Trophoblast cell (in vitro differentiated cells and primary cell): ENCODE measurements at places on chromosomes 5 and 9.

GRCh38 chr5:133232911-133233310 is 181.1 kb downstream of the HSPA4 start:
- no peak for DNase-seq

DNA sequence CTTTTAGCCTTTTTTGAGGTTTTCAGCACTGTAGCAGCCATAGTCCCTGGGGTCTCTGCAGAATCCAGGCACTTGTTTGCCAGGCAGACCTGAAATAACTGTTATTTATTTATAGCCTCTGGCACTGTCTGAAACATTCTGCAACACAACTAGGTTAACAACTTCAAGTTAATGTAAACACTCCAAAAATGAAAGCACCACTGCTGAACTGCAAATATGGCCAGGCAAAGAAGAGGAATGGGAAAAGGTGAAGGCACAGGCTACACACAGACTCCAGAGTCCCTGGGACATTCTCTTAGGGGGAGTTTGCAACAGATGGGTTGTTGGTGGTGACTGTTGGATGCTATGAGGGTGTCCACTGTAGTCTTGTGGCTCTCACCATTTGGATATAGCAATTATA is 369.0 kb downstream of the MAT2B start:
- DNase-seq: no peak

DNA sequence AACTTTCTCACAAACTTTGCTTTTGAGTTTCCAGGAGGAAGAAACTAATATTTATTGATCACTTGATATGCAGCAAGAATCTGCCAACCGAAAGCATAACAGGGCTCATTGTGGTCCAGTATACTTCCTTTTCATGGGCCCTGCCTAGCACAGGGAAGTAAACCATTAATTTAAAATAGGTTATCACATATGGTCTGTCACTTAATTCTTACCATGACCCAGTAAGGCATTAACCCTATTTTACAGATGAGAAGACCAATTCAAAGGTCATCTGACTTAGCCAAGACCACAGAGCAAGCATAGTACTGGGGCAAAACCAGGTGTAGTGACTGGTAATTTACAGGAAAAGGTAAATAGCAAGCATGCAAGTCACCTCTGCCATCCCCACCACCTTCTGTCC is 336.9 kb upstream of the DMAC1 start:
- no peak for DNase-seq

DNA sequence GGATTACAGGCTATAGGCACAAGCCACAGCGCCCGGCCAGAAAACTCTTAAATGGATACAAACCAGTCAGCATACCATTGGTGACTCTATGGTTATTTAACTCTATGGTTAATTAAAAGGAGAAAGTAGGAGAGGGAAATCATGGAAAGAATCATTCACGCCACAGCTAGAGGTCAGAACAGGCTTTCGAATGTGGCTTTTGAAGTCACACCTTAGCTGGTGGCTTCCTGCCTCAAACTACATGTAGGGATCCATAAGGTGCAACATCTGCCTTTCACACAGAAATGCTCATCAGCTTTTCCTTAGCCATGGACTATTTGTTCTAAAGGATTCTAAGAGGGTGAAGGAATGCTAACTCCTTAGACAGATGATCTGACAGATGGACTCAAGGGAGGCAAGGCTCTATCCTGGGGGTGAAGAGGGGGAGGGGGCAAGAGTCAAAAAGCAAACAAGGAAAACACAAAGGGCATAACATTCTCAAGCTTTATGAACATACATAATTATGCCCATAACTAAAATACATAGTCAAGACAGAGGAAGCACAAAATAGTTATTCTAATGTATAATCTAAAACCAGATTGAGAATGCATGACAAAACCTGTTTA is 130.9 kb downstream of the EFNA5 start:
- no peak for DNase-seq

DNA sequence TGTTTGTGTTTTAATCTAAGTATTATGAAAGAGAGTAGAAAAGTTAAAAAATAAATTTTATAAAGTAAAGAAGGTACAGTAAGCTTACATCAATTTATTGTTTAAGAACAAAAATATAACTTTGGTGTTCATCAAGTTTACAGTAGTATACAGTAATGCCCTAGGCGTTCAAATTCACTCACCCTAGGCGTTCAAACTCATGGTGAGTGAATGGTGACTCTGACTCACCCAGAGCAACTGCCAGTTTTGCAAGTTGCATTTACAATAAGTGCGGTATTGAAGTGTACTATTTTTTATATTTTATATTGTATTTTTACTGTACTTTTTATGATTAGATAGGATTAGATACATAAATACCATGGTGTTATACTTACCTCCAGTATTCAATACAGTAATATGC is 421.3 kb downstream of the CDH12 start:
- DNase-seq: no peak

DNA sequence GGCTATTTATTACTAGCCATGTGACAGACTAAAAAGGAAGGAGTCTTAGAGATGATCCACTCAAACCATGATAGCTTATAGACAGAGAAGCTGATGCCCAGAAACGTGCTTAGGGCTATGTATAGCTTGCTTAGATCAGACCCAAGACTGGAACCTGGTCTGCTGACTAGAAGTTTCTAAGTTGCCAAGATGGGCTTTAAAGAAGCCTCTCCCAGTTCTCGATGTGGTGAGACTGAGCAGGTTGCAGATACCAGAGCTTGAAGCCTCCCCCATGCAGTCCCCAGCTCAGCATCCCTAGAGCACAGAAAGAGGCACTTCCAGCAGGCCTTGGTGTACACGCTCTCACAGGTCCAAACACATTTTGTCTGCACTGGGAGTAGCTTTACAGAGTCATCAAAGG is 51.1 kb upstream of the ATP10B start:
- no peak for DNase-seq

DNA sequence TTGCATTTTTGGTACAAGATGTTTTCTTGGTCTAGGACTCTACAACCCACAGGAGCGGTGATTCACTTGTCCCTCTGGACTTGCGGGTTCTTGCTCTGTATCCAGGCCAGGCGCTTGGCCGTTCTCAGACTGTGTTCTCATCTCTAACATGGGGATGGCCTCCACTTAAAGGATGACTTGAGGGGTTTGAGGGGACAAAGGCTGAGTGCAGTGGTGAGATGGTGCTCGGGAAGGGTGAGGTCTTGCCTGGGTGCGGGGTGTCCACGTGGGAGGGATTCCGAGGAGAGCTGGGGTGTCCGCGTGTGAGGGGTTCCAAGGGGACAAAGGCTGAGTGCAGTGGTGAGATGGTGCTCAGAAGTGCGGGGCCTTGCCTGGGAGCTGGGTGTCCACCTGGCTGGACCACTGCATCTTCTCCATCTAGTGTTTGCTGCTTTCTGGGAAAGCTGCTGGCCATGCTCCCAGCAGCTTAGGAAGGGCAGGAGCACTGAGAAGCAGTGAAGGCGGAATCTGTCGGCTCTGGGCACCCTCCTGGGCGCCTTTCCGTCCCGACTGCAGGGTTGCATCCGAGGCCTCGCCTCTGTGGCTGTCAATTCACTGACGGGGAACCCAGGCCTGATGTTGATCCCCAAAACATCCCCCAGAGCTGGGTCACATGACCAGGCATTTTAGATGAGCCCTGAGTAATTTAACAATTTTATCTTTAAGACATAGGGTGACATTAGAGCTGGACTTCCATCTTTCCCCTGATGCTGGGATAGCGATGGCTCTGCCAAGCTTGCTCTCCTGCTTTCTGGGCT is 280.5 kb upstream of the IRX4 start:
- DNase-seq: no peak

DNA sequence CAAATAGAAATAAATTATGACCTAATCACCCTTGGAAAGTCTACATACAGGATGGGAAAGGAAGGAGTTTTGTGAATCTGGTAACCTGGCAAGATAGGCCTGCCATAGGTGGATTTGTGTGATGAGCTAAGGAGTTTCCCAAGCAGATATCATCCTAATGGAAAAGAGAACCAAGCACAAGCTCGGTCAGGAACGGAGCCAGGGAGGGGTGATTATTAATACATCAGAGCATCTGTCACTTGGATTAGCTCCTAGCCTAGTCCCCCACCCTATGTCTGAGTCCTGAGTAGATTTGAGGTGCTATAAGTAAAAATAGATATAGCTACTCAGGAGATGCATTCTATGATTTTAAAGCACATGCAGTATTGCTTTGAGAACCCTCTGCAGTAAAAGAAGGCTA is 57.3 kb upstream of the SMARCA2 start:
- no peak for DNase-seq

GRCh38 chr5:140242890-140243585 is 59.9 kb downstream of the PFDN1 start:
- no peak for DNase-seq

GRCh38 chr9:130975156-130975555 is 33.8 kb upstream of the LAMC3 start:
- no peak for DNase-seq
